ENCODE measurements at places on chromosomes 4 and X.

- no peak for DNase-seq
These were observed 278.7 kb upstream of the CLNK start for GRCh38 chr4:10963241-10963640.

- no peak for DNase-seq
These were observed 16.1 kb upstream of the REPS2 start for GRCh38 chrX:16930392-16930791.

DNA sequence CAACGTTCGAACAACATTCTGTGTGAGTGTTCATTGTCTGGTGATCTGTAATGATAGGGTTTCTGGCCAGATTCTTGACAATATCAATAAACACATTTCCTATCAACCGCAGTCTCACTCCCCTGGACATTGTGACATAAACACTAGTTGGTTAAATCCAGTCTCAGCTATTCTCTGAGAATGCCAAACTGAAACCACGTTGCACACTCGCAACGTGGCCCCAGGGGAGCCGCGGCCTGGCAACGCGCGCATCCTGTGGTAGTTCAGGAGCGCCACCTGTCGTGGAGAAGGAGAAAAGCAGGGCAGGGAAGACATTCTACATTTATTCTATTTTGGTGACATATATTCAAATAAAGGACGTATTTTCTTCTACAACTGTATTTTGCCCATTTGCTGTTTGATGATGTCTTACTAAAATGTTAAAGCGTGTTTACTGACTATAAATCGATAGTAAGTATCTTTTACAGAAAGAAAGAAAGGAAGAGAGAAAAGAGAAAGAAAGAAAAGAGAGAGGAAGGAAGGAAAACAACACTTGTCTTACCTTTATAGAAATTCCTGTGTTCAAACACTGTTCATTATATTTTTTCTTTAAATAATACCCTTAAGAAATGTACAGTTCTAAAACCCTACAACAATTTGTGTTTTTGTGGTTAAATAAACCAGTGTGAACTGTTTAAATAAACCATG is 738.3 kb upstream of the FRG1 start:
- peak; percentile 66 for DNase-seq

- DNase-seq, result no peak
These were observed 19.4 kb upstream of the RAB40A start for GRCh38 chrX:103538728-103539127.

DNA sequence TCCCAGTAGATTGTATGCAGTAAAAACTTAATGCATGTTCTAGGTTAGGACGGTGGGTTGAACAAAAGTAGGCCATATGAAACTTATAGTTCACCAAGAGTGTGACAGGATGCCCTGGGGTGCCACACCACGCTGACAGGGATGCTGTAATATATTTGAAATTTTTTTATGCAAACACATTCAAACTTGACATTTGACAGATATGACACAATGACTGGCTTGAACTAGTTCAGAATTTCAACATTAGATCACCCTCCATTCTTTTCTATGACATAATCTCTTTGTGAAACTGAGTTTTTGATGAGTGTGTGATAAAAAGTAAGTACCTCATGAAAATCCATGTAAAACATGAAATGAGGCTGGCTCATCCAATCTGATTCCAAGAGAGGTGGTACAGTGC is 198.4 kb downstream of the PALLD start:
- DNase-seq, result no peak

- no peak for DNase-seq
These were observed 1222.9 kb upstream of the PRKX start for GRCh38 chrX:4936315-4936714.

GRCh38 chr4:6498511-6499237 is 26.3 kb upstream of the PPP2R2C start:
- no peak for DNase-seq

- no peak for DNase-seq
These were observed 76.0 kb downstream of the PDLIM5 start for GRCh38 chr4:94527556-94528233.

DNA sequence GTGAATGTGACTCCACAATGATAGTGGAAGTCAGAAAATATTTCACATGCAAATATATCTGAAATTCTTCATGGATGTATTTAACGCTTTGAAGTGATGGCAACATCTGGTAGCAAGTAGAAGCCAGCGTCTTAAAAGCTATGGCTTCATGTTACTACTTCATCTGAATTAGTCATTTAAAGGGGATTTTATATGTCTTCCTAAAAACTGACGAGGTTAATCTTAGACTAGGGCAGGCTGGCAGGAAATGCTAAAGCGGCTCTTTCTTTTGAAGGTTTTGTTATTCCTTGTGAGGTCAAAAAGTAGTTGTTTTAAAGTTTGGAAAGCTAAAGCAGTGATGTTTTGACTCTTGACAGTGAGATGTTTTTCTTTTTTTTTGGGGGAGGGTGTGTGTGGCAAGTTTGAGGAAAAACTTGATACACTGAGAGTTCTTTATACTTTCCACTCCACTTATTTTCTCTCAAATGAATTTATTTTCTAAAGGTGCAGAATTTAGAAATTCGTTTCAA is 22.6 kb downstream of the PLS3 start:
- no peak for DNase-seq

DNA sequence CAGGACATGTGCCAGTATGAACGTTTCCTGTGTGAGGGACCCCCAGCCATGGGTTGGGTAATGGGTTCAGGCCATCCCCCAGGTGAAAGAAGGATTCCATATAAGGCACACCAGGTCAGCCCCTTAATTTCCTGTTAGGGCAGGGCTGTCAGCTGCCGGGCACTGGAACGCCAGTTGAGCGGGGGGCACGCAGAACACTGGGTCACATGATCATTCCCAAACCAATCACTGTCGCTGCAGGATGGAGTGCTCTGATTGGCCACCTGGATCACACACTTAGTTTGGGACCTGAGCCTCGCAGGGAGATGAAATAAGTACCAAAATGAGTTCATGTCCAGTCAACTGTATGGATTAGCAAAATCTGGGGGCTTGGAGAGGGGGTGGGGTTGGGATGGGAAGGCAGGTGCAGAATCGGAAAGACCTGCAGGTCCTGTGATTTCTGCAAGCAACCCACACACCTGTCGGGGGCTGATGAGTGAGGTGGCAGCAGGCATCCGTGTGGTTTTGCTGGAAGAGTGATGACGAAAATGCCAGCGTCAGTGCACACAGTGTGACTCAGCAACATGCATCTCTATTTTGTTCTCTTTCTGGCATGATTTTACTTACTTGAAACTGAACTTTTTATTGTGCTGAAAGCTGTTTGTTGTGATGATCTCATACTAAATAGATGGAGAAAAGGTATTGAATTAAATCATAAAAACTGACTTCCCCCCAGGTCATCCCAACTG is 32.2 kb downstream of the RNF212 start:
- DNase-seq, result no peak

DNA sequence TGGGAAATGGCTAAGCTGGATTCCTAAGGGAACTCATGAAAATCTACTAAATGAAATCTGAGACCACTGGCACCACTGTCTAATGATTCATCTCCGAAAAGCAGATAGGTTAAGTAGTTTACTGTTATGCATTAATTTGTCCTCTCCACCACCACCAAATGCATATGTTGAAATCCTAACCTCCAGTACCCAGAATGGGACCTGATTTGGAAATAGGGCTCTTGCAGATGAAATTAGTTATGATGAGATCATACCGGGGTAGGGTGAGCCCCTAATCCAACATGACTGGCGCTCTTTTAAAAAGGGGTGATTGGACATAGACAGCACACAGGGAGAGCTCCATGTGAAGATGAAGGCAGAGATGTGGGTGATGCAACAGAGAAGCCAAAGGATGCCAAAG is 124.9 kb upstream of the GUCY1A1 start:
- no peak for DNase-seq

- no peak for DNase-seq
These were observed 11.5 kb downstream of the NDP start for GRCh38 chrX:43961699-43962098.

DNA sequence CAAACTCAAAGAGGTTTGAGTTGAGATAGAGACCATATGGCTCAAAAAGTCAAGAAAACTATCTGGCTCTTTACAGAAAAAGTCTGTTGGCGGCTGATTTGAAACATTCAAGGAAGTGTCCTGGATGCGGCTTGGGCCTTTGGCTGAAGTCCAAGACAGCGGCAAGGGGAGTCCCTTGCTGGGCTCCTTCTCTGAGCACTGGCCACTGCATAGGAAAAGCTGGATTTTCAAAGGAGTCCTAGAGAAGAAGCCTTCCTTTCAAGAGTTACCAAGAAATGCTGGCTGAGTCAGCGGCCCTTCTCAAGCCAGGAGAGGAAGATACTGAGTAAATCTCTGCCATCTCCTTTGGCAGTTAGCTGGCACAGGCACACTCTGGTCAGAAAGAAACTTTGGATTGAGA is 12.1 kb downstream of the APLN start:
- no peak for DNase-seq

DNA sequence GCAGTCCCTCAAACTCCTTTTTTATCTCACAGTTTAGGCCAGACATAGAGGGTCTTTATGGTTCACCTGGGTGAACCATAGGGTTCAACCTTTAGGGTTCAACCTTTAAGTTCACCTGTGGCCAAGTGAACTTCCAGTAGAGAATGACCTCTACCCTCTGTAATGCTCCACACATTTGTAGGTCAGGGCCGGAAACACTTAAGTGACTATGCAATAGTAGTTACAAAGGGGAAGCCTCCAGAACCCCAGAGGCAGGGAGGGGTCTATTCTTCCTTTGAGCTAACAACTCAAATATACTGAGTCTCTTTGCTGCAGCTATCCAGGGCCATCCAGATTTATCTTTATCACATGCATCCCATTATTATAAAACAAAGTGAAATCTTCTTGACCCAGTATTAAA is 100.0 kb downstream of the LARP1B start:
- DNase-seq, result no peak

DNA sequence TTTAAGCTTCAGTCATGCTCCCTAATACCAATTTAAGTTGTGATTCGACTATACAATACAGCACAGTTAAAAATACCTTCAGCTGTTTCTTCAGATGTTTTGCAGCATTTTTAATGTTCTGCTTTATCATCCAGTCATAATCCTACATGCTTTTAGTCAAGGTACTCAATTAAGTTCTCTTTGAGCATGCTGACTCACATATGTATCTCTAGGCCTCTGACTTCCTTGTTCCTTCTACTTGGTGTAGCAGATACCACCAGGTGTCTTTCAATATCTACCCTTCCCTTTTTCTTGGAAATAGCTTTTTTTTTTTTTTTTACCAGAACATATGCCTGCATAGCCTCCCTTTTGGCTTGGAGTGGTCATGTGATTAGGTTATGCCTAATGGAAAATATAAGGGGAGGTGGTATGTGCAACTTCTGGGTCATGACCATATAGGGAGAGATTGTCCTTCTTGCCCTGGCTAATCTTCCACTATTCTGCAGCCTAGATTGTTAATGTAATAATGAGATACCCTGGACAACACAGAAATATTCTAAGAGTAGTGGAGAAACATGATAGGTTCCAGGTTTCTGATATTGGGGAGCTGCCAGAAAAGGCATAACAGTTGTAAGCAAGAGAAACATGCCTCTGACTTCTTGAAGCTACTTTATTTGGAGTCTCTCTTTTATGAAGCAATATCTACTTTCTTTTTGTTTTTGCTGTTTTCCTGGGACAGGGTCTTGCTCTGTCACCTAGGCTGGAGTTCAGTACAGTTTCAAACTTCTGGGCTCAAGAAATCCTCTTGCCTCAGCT is 737.2 kb upstream of the SLIT2 start:
- no peak for DNase-seq

GRCh38 chr4:77203380-77204197 is 46.6 kb downstream of the CCNG2 start:
- DNase-seq, result peak; percentile 23
